ENCODE measurements at places on chromosomes 7 and 10.
A peak's percentile ranks its signal among the peaks of the same experiment; 100 is the strongest.

GRCh38 chr7:22849662-22850061, 27.0 kb upstream of the TOMM7 start:
- no peak overlapping the region for H3K4me3 ChIP-seq
- no peaks in the 10 kb centered on the region for H3K36me3 ChIP-seq
- H3K27me3 ChIP-seq = no peaks in the 10 kb centered on the region

DNA sequence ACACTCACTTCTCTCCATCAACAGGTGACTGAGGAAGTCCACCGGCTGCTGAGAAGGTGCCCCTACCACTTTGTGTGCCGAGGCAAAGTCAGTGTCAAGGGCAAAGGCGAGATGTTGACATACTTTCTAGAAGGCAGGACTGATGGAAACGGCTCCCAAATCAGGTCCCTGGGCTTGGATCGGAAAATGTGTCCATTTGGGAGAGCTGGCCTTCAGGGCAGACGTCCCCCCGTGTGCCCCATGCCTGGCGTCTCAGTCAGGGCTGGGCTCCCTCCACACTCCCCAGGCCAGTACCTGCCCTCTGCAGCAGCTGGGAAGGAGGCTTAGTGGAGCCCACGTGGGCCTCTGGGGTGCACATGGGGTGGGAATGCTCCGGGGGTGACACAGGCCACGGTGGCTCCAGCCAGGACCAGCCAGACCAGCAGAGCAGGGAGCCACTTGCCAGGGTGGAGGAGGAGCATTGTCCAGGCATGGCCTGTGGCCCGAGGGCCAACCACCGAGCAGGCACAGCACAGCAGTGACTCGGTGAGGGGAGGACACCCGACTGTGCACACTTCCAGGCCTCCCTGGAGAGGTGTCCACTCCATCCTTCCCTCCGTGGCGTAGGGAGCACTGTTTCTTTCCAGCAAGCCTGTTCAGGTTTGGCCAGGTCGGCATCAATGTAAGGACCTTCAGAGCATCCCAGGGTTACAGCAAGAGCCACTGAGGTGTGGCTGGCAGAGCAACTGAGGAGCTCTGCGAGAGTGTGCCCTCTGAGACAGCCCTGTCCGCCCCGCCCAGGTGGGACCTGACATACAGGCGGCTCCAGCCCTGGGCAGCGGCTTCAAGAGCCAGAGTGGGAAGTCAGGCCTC, 139.7 kb downstream of the ADCY1 start:
- no peaks in the 10 kb centered on the region for H3K4me1 ChIP-seq
- no peaks in the 10 kb centered on the region for H3K27me3 ChIP-seq
- H3K36me3 ChIP-seq = no peaks in the 10 kb centered on the region
- no peak for DNase-seq
- no peak overlapping the region for H3K27ac ChIP-seq
- no peak overlapping the region for H3K4me3 ChIP-seq

GRCh38 chr10:54909165-54909564, 108.1 kb upstream of the PCDH15 start:
- H3K4me3 ChIP-seq = no peak overlapping the region
- H3K36me3 ChIP-seq = no peaks in the 10 kb centered on the region
- H3K27me3 ChIP-seq = no peaks in the 10 kb centered on the region
- no peak for DNase-seq
- H3K27ac ChIP-seq = no peak overlapping the region

GRCh38 chr7:93944673-93945072, 23.1 kb downstream of the GNG11 start:
- H3K27ac ChIP-seq = no peak overlapping the region

DNA sequence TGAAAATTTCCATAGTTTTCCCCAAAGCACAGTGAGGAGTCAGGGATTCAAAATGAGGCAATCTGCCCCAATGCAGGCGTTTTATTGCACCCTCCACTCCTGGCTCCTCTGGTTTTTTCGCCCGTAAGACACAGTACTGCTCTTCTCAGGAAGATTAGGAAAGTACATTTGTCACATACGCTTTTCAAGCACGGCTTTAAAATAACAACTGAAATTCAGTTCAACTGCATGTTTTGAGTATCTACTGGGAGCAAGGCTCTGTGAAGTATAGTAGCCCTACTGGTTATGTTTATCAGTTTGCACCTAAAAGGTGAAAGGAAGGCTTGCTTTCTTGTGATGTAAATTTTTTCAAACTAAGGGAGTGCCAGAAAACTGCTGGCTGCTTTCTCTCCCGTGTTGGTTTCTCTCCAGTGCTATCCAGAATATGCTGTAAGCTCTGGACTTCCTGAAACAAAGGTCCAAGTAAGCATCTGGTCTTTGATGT, 1.9 kb upstream of the SGMS1 start:
- peak overlapping the region; percentile 97 for H3K27ac ChIP-seq
- H3K36me3 ChIP-seq = no peaks in the 10 kb centered on the region
- peaks cover 5% of the 10 kb centered on the region for H3K4me1 ChIP-seq
- H3K4me3 ChIP-seq = peak overlapping the region; percentile 80
- no peaks in the 10 kb centered on the region for H3K27me3 ChIP-seq

GRCh38 chr10:94293354-94293753, 69.4 kb downstream of the NOC3L start:
- no peak for DNase-seq
- H3K4me3 ChIP-seq = no peak overlapping the region
- no peak overlapping the region for H3K27ac ChIP-seq
- H3K27me3 ChIP-seq = no peaks in the 10 kb centered on the region
- no peaks in the 10 kb centered on the region for H3K36me3 ChIP-seq

DNA sequence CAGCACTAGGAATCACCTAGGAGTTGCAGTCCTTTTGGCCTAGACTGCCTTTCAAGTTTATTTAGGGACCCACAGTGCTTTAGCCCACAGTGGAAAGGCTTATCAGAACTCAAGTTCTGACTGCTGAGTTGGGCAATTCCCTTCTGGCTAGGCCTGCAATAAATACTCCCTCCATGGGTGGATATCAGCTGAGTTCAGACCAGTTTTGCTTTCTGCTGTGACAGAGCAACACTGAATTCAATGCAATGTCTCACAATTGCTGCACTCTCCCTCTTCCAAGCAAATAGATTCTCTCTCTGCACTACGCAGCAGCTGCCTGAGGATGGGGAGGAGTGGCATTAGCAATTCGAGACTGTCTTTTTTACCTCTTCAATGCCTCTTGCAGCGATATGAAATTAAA, 1153.3 kb downstream of the SORCS1 start:
- H3K27me3 ChIP-seq = no peaks in the 10 kb centered on the region
- no peak overlapping the region for H3K27ac ChIP-seq
- peaks cover 3% of the 10 kb centered on the region for H3K4me1 ChIP-seq
- no peak for DNase-seq

GRCh38 chr10:70830164-70830563, 14.4 kb downstream of the SGPL1 start:
- no peak overlapping the region for H3K4me3 ChIP-seq
- no peaks in the 10 kb centered on the region for H3K36me3 ChIP-seq
- no peaks in the 10 kb centered on the region for H3K4me1 ChIP-seq
- H3K27me3 ChIP-seq = no peaks in the 10 kb centered on the region
- no peak overlapping the region for H3K27ac ChIP-seq

DNA sequence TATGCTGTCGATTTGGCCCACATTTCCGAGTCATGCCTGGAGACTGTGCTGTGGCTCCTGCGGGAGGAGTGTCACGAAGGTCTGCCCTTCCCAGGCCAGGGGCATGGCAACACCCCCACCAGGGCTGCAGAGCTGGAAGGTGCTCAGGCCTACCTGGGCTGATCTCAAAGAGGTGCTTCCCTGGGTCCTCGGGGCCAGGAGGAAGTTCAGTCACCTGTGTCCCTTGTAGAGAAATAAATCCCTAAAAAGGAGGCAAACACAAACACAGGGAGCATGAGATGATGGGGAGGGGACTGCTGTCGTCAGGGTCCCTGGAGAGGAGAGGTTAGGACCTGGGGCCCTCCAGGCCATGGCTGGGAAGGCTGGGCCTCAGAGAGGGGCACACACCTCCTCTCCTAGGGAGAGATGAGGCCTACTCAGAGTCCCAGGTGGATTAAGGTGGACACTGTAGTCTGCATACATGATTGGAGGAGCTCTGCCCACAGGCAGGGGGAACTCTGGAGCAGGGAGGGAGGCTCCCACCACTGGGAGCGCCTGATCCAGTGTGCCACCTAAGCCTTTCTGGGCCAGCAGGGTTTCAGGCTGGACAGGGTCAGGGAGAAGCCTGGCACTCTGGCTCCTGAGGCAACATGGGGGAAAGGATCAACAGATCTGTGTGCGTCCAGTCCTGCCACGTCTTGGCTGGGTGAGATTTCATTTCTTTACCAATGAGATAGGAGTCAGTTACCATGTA, 49.4 kb downstream of the ARHGAP22 start:
- DNase-seq = peak; percentile 42
- no peak overlapping the region for H3K4me3 ChIP-seq
- no peaks in the 10 kb centered on the region for H3K36me3 ChIP-seq
- H3K27me3 ChIP-seq = no peaks in the 10 kb centered on the region

DNA sequence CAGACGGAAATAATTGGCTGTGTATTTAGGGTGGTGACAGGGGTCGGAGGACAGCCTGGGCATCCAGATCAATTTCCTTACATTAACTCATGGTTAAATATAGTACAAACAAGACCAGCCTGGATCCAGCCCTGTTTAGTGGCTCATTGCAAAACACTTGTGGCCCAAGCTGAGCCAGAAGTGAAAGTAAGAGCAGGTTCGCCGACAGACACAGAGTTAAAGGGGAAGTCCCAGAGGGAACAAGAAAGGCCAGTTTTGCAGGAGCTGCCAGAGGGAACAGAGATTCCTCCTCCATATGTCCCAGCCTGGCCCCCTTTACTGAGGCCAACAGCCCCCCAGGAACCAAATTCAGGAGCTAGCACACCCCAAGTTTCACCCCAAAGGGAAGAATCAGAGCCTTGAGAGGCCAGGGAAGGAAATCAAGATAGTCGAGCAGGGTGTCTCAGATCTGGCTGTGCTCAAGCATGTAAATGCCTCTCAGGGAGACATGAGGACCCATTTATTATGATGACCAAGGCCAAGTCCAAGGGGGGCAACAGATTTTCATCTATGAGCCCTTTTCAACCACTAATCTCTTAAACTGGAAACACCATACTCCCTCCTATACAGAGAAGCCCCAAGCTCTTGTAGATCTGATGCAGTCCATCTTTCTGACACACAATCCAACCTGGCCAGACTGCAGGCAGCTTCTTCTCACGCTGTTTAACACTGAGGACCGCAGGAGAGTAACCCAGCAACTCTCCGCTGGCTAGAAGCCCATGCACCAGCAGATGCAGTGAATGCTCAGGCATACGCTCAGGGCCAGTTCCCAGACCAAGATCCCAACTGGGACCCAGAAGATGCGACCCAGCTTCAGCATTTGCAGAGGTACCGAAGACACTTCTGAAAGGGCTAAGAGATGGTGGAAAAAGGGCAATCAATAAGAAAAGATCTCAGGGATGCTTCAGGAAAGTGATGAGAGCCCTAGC, 15.9 kb upstream of the ADCK2 start:
- no peaks in the 10 kb centered on the region for H3K27me3 ChIP-seq
- DNase-seq = no peak
- no peaks in the 10 kb centered on the region for H3K36me3 ChIP-seq

- H3K4me3 ChIP-seq = no peak overlapping the region
- H3K27ac ChIP-seq = no peak overlapping the region
- H3K27me3 ChIP-seq = no peaks in the 10 kb centered on the region
- H3K36me3 ChIP-seq = no peaks in the 10 kb centered on the region
These were observed 15.7 kb downstream of the PPP1R3C start for GRCh38 chr10:91617072-91617609.

- H3K27ac ChIP-seq = no peak overlapping the region
- H3K4me1 ChIP-seq = peaks cover 13% of the 10 kb centered on the region
- no peak overlapping the region for H3K4me3 ChIP-seq
- H3K27me3 ChIP-seq = no peaks in the 10 kb centered on the region
These were observed 837.1 kb downstream of the LRMDA start for GRCh38 chr10:76268530-76268929.

- no peaks in the 10 kb centered on the region for H3K27me3 ChIP-seq
- no peaks in the 10 kb centered on the region for H3K36me3 ChIP-seq
- H3K4me1 ChIP-seq = no peaks in the 10 kb centered on the region
- no peak overlapping the region for H3K27ac ChIP-seq
- DNase-seq = no peak
These were observed 57.1 kb downstream of the AMPH start for GRCh38 chr7:38574086-38574485.

DNA sequence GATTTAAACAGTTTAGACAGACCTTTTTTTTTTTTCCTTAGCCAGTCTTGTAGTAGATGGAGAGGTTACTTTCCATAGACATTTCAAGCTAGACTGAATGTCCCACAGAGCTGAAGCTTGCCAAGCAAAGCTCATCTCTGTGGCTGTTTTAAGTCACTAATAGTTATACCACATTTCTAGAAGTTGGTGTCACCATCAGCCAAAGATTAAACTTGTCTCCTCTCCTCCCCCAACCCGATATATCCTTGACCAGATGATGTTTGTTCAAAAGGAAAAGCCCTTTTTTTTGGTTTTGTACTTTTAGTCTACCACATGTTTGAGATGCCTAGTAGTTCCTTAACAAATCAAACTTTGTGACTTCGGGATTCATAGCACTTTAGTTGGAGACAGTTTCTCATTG, 66.1 kb downstream of the ADD3 start:
- no peaks in the 10 kb centered on the region for H3K36me3 ChIP-seq
- no peak overlapping the region for H3K27ac ChIP-seq
- no peak for DNase-seq
- H3K4me1 ChIP-seq = peaks cover 4% of the 10 kb centered on the region
- no peaks in the 10 kb centered on the region for H3K27me3 ChIP-seq

- no peak overlapping the region for H3K27ac ChIP-seq
- no peaks in the 10 kb centered on the region for H3K36me3 ChIP-seq
- no peak overlapping the region for H3K4me3 ChIP-seq
- H3K4me1 ChIP-seq = no peaks in the 10 kb centered on the region
- H3K27me3 ChIP-seq = no peaks in the 10 kb centered on the region
- no peak for DNase-seq
These were observed 320.7 kb upstream of the MAGI2 start for GRCh38 chr7:79774150-79774549.

GRCh38 chr10:110076559-110077318, 69.0 kb downstream of the ADD3 start:
- DNase-seq = no peak
- no peak overlapping the region for H3K27ac ChIP-seq
- H3K4me3 ChIP-seq = no peak overlapping the region
- no peaks in the 10 kb centered on the region for H3K36me3 ChIP-seq

- DNase-seq = no peak
- no peaks in the 10 kb centered on the region for H3K36me3 ChIP-seq
- no peaks in the 10 kb centered on the region for H3K27me3 ChIP-seq
- no peak overlapping the region for H3K27ac ChIP-seq
- no peak overlapping the region for H3K4me3 ChIP-seq
These were observed 68.2 kb upstream of the LRGUK start for GRCh38 chr7:134058980-134059379.

DNA sequence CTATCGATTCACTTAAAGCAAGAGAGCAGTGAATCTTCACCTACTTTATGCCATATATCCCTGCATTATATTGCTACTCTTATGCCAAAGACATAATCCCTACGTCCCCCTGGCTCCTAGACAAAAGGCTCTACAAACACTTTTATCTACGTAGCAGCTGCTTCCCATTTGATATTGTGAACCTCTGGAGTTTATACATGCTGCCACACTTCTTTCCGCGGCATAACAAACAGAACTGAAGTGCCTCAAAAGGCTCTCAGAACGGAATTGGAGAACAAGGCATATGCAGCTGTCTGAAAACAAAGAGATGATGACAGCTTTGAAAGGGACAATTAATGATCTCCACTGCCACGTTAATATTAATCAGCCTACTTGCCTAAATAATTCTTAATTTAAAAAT, 985.6 kb upstream of the LRRN3 start:
- H3K27me3 ChIP-seq = no peaks in the 10 kb centered on the region
- H3K4me3 ChIP-seq = no peak overlapping the region
- no peaks in the 10 kb centered on the region for H3K36me3 ChIP-seq
- no peak for DNase-seq

Measured in H1 (cell line).